GOT3 (cell line): ENCODE measurements at places on chromosomes 5 and 9.

DNA sequence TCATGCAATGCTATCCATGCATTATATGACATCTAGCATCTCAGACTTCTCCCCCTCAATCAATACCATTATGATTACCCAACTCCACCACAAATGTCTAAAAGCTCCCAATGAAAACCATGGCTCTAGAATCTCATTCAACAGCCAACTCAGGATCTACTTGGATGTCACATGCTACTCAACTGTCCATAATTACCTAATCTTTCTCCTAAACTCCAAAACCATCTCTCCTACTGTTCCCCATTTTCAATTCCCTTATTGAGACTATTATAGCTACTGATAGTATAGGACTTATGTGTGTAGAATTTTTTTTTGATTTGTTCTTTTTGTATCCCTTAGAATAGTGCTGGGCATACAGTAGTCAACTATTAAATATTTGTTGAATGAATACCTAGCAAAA lies 8.2 kb upstream of the STRBP start:
- DNase-seq, result no peak

DNA sequence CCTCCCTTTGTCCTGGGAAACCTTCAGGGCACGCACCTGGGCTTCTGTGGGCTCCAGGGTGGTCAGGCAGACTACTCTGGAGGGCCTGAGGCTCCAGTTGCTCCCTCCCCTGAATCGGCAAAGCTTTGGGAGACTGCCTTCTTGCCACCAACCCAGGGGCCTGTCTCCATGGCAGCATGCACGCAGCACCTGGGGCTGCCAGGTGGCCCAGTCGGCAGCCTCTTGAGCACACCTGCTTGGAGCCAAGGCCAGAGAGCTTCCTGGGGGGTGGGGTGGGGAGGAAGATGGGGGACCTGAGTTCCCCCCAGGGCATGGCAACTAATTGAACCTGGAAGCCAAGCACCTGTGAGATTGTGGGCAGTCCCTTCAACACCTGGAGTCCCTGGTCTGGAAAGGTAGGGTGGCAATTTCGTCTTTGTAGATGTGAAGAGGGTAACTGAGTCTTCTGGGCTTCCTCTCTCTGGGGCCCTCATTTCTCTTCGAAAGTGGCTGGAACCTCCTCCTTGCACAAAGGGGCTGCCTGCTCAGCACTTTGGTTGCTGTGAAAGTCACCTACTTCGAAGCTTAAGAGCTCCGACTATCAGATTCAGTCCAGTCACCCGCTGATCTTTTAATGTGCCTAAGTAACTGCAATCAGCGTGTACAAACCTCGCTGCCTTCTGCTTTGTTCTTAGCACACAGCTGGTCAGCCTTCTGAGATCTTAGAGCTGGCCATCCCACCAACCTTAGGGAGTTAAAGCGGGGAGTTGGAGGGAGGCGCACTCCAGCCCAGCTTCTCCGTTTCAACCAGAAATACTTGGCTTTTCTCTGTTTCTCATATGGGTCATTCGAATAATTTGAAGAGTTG lies 4.0 kb downstream of the RNF183 start:
- no peak for DNase-seq

DNA sequence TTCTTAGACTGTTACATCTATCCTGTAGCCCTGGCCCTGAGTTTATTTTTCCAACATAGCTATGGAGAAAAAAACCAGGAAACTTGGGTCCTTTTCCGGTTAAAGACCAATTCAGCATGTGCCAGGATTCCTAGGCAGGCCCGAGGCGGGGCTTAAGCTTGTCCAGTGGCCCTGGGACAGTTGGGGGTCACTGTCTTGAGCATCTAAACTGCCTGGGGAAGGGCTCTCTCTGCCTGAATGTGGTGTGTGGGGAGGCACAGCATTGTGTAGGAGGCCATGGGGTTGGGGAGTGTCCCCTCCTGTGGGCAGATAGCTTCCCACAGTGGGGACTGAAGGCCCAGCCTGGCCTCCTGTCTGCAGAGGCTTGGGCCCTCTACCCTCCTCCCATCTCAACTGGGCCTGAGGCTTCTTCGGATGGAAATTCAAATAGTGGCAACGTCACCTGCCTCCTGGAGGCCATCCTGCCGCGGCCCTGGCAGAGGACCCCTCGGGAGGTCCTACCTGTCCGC lies 88.8 kb downstream of the PHF2 start:
- DNase-seq, result no peak

GRCh38 chr5:44358421-44358820 lies 30.8 kb downstream of the FGF10 start:
- no peak for DNase-seq

DNA sequence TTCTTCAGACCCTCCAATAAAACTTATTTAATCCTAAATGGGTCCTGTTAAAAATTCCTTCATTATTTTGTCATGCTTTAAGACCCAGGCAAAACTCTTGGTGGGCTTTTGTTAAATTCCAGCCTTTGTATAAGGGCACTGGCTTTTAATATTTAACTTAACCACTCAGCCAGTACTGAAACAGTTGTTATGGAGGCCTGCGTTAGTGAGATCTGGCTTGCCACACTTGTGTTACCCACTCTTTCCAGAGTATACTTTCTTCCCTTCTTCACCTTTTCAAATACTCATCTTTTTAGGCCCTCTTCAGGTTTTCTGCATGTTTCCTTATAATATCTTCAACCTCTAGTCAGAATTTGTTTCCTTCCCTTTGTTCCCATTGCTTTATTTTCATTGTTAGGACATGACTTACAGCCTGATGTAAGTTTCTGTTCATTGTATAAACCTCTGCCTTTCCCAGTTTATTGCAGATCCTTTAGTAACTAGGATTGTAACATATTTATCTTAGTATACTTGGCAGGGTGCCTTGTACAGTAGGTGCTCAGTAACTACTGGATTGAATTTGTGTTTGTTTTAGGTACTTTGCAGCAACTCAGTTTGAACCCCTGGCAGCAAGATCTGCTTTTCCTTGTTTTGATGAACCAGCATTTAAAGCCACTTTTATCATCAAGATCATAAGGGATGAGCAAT lies 48.8 kb downstream of the LNPEP start:
- DNase-seq, result no peak
